ENCODE measurements at places on chromosomes 4 and X.

- DNase-seq, result peak; percentile 7
Observed at GRCh38 chrX:51144828-51145442, 187.7 kb upstream of the NUDT10 start.

- no peak for DNase-seq
Observed at GRCh38 chr4:25065431-25065858, 34.7 kb upstream of the LGI2 start.

GRCh38 chrX:11215191-11215921 lies 77.9 kb upstream of the AMELX start:
- no peak for DNase-seq

GRCh38 chr4:169229571-169230028 lies 41.2 kb downstream of the SH3RF1 start:
- no peak for DNase-seq

GRCh38 chr4:167020410-167020809 lies 213.9 kb downstream of the SPOCK3 start:
- DNase-seq, result no peak

DNA sequence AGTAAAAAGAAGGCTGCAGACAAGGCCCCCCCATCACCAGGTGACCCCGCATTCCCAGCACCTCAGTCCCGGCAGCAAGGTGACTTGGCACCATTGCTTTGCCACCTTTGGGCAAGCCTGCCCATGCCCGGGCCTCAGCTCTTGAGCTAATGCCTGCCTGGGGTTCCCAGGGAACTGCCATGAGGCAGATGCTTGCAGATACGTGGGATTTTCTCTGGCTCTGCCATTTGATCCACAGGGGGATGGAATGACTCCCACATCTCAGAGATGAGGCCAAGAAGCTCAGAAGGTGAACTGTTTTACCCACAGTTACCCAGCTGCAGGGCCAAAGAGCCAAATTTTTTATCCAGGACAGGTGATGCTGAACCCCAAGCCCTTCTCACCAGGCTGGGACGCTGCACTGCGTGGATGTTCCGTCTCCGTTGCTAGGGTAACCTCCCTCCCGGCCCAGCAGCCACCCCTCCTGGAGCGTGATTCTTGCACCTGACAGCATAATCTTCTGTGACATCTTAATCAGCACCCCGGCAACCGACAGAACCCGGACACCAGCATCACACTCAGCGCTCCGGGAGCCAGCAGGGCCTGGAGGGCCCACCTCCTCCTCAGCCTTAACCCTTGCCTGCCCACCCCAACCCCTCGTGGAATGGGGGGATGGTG lies 15.7 kb upstream of the MSX1 start:
- DNase-seq, result no peak

DNA sequence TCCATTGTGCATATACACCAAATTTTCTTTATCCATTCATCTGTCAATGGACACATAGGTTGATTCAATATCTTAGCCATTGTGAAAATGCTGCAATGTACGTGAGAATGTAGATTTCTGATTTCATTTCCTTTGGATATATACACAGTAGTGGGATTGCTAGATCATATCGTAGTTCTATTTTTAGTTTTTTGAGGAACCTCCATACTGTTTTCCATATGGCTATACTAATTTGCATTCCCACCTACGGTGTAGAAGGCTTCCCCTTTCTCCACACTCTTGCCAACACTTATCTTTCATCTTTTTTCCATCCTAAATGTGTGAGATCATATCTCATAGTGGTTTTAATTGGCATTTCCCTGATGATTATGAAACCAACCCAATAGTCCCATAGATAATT lies 43.4 kb downstream of the ING2 start:
- no peak for DNase-seq

DNA sequence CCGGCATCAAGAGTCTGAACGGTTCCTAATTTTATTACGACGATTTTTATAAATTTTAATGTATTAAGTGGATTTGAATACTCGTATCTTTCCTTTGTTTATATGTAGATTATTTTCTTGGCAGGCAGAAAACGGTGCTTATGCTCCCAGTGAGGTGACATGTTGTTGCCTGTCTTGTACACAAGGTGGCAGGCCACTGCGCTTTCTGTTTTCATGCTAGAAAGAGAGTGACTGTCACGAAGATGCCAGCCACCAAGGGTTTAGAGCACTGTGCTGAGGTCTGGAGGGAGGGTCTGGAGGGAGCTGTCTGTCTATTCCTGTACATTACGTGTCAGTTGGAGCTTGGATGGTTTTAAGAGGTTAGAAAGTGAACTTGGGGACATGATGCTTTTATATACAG lies 87.7 kb downstream of the SHROOM2 start:
- peak; percentile 20 for DNase-seq

- no peak for DNase-seq
Observed at GRCh38 chrX:24081661-24082154, 27.0 kb downstream of the EIF2S3 start.

GRCh38 chr4:182090186-182090585 lies 153.0 kb upstream of the TENM3 start:
- DNase-seq, result no peak

- no peak for DNase-seq
Observed at GRCh38 chr4:113406723-113407016, 354.9 kb downstream of the CAMK2D start.

- no peak for DNase-seq
Observed at GRCh38 chr4:161249779-161250440, 913.9 kb downstream of the FSTL5 start.

- no peak for DNase-seq
Observed at GRCh38 chr4:113537203-113537602, 224.3 kb downstream of the CAMK2D start.

GRCh38 chr4:102217775-102218355 lies 127.4 kb downstream of the SLC39A8 start:
- DNase-seq, result no peak

GRCh38 chrX:46791927-46792809 lies 33.2 kb upstream of the SLC9A7 start:
- peak; percentile 6 for DNase-seq

DNA sequence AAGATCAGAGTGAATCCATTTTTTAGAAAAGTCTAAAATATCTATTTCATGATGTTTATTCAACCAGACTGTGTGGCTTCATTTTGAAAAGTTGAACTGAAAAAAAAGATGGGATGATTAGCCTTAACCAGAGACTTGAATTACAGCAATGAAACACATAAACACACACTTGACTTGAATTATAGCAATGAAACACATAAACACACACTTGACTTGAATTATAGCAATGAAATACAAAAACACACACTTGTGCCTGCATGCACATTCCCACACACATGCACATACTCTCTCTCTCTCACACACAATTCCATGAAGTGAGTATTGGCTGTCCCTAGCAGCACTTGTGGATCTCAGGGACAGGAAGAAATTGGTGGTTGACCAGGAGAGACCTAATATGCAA lies 286.8 kb downstream of the USP46 start:
- no peak for DNase-seq

- no peak for DNase-seq
Observed at GRCh38 chr4:133147286-133147821, 1.7 kb upstream of the PCDH10 start.

DNA sequence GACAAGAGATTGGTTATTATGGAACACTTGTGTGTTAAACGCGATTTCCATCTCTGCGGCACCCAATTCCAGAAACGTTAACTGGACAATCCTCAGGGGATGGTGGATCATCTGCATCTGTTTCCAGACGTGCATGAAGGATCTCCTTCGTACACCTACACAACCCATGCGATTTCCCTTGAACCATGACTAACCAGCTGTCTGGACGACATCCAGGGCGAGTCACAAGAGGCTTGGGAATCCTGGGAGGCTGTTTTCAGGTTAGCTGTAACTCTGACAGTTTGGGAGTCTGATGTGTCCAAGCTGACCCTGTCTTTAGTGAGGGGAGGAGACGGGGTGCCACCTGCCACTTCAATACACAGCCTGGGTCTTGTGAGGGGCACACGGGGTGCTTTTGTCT lies 84.5 kb downstream of the GATB start:
- no peak for DNase-seq

DNA sequence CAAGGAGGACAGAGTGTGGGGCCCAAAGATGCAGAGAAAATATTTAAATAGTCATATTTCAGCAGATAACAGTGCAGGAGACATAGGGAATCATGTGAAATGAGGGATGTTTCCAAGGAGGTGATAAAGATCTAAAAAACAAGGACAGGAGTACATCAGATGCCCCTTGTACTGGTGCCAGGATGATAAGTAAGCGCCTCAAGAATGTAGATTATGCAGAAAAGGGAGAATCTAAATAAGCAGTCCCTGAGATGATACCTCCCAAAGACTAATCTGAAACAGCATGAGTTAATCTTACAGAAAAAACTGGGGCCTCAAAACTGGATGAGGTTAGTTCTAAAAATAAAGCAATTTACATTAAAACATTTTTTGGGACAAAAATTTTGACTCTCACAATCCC lies 136.1 kb upstream of the WDFY3 start:
- DNase-seq, result no peak

DNA sequence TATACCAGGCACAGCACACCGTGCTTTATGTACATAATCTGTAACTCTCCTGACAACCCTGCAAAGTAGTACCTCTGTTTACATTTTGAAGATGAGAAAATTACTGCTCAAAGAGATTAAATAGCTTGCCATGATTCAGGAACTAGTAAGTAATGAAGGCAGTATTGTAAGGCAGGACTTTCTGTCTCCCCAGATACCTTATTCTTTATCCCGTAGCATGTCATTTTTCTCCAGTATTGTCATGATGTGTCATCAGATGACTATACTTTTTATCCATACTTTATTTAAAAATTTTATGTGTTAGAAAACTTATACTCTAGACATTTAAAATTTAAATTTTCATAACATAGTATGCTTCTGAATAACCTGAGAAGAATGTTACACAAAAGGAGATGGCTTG lies 188.3 kb upstream of the NUDT6 start:
- DNase-seq, result no peak

- no peak for DNase-seq
Observed at GRCh38 chrX:105872941-105873340, 50.6 kb downstream of the NRK start.

- no peak for DNase-seq
Observed at GRCh38 chr4:107888237-107888636, 43.1 kb upstream of the CYP2U1 start.

- DNase-seq, result no peak
Observed at GRCh38 chr4:13701937-13702446, 74.5 kb upstream of the BOD1L1 start.

DNA sequence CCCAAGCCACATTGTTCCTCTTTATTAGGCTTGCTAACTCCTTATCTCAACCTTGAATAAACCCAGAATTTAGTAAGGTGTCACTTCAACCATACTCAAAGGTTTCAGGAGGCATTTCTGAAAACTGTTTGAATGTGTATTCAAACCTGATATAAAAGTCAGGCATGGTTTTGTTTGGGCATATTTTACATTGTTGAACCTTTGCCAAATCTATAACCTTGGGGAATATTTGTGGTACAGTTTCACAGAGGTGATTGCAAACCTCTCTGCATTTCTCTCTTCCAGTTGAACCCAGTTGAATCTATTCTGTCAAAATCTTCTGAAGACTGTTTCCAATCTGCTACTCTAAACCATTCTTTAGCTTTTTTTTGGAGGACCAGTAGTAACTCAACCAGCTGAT lies 409.0 kb downstream of the TECRL start:
- DNase-seq, result no peak

DNA sequence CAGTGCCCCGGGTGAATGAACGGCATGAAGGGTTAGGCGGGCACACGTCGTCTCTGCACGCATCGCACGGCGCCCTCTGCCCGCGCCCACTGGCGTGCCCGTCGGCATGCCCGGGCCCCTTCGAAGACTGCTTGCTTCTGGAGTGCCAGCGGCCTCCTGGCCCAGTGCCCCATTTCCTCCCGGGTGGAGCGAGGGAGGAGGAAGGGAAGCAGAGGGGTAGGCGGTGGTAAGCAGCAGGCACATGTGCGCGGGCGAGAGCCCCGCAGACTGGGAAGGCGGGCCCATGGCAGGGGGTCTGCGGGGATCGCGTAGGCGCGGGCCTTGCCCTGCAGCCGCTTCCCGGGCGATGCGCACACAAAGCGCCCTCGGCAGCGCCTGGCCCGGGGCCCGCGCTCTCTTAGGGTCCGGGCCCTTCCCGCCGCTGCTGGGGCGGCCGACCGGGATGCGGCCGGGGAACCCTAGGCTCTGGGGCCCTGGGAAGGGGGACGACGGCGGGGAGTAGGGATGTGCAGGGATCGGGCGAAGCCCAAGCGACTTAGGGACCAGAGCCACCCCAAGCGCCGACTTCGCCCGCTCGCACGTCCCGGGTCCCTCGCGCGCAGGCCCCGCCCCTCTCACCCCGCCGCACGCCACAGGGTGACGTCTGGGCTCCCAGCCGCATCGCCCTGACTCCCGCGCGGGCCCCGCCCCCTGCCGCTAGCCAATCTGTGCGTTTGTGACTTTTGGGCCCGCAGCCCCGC lies 866 bp upstream of the EMD start:
- DNase-seq, result no peak

- no peak for DNase-seq
Observed at GRCh38 chr4:4991541-4992099, 27.6 kb downstream of the CYTL1 start.

DNA sequence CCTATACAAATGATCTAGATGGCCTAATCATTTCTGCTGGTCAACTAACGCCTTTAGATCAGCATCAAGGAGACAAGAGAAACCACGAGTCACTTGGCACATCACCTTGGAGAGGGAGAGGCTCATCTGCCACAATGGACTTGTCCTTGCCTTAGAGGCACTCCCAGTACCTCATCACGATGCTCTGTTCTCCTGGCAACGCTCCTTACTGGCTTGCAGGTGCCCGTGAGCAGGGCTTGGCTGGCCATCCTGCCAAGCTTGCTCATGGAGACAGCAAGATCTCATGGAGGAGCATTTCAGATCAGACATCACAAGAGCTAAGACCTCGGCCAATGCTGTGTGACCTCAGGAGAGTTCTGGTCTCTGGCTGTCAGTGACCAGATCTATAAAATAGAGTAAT lies 2.7 kb upstream of the SMIM20 start:
- DNase-seq, result no peak

DNA sequence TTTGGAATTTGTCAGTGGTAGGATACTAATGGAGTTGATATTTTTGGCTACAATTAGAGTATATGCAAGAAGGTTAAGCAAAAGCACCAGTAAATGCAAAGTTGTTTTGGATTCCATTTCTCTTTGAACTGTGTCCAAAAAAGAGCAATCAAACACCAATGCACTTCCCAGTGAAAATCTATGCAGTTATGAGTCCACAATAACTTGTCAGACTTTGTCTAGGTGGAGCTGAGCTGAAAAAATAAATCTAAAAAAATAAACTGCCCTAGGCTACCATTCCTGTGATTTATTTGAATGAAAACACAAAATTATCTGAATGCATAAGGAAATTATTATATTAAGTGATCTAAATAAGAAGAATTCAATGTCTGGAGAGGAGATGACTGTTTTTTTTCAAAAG lies 37.0 kb upstream of the AREG start:
- DNase-seq, result no peak

DNA sequence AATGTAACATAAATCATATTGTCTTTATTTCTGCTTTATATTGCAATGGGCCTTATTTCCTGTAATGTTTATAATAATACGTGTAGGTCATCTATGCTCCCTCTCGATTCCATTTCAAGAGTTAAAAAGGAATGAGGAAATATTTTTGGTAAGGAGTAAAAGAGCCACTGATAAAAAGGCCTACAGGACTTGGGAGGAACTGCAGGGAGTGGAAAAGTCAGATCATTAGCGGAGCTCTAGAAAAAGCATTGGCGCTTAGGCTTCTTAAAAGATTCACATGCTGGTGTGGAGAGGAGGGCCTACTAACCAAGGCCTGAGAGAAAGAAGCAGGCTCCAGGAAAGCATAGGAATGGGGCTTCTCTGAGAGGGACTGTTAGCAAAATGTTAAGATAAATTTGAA lies 82.9 kb upstream of the PNPLA4 start:
- no peak for DNase-seq
